ENCODE measurements at places on chromosomes 7 and 10.
A peak's percentile ranks its signal among the peaks of the same experiment; 100 is the strongest.

DNA sequence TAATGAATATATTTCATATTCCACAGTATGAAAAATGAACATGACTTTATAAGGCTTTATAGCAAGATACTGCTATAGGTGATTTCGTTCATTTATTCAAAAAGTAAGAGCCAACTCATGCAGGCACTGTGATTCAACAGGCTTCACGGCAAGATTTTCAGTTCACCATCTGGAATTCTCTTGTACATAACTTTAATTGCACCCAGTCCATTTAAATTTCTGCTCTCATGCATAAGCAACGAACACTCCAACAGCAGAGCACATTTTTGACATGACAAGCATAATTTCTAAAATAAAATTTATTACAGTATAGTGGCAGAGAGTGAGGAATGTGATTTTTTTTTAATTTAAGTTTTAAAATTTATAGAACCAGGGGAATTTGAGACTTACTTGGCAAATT, 436.1 kb downstream of the PHTF2 start:
- DNase-seq: peak; percentile 69

- DNase-seq: peak; percentile 42
These were observed 95.8 kb downstream of the HIP1 start for GRCh38 chr7:75642810-75643486.

DNA sequence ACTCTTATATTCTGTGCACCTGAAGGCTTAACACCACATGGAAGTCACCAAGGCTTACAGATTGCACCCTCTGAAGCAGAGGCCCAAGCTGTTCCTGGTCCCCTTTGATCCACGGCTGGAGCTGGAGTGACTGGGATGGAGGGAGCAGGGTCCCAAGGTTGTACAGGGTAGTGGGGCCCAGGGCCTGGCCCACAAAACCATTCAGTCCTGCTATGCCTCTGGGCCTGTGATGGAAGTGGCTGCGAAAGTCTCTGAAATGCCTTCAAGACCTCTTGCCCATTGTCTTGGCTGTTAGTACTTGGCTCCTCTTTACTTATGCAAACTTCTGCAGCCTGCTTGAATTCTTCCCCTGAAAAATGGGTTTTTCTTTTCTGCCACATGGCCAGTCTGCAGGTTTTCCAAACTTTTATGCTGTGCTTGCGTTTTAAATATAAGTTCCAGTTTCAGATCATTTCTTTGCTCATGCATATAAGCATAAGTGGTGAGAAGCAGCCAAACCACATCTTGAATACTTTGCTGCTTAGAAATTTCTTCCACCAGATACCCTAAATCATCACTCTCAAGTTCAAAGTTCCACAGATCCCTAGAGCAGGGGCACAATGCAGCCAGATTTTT, 53.4 kb downstream of the AKR1D1 start:
- DNase-seq: no peak

GRCh38 chr10:132164761-132165278, 21.9 kb upstream of the DPYSL4 start:
- DNase-seq: no peak

- peak; percentile 12 for DNase-seq
These were observed 101.6 kb downstream of the CCSER2 start for GRCh38 chr10:84429926-84430520.

DNA sequence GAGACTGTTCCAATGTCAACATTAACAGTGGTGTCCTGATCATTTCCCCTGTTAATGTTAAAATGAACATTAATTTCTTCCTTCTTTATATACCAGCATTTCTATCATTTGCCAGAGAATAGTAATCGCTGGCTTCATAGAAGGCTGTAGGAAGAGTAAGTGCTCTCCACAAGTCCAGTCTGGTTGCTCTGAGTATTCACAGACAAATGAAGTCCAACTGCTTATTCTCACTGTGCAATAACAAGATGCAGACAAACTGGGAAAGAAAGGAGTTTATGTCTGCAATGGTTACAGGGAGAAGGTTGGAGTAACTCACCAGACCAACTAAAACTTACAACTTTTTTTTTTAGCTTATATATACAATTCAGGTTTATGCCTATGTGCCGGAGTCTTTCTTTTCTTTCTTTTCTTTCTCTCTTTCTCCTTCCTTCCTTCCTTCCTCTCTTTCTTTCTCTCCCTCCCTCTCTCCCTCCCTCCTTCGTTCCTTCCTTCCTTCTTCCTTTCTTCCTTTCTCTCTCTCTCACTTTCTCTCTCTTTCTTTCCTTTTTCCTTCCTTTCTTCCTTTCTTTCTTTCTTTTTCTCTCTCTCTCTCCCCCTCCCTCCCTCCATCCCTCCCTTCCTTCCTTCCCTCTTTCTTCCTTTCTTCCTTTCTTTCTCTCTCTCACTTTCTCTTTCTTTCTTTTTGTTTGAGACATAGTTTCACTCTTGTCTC, 19.1 kb downstream of the CDC14C start:
- DNase-seq: no peak
